ENCODE measurements at places on chromosomes 13 and 19.

DNA sequence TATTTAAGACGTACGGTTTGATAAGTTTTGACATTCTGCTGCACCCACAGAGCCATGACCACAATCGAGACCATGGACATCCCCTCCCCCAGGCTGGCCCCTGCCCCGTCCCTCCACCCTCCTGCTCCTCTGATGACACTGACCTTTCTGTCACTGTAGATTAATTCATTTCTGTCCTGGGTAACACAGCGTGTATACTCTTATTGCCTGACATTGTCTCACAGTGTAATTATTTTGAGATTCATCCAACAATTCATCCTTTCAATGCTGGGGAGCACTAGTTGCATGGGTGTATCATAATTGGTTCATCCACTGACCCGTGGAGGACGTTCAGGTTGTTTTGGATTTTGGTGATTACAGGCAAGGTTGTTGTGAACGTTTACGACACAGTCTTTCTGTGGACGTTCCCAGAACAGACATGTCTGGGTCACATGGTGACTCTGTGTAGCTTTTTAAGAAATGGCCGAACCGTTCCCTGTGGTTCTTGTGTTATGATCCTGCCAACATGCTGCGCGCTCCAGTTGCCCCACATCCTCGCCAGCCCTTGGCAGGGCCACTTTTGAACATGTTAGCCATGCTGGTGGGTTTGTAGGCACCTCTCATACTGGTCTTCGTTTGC lies 41.9 kb downstream of the C13orf46 start:
- DNase-seq: no peak

DNA sequence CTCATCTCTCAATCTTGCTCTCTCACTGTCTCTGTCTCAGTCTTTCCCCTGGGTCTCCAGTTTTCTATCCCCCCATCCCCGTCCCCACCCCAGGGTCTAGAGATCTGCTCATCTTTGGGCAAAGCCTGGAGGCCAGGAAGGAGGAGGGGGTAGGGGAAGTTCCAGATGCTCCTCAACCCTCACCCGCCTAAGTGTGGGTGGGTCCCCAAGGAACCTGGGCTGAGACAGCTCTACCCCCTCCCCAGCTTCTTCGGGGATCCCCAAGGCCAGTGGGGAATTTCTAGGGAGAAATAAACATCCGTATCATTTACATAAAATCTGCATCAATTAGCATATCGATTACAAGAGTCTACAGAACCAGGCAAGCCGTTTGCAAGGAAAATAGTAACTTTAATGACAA lies 31.8 kb upstream of the SEMA6B start:
- no peak for DNase-seq

DNA sequence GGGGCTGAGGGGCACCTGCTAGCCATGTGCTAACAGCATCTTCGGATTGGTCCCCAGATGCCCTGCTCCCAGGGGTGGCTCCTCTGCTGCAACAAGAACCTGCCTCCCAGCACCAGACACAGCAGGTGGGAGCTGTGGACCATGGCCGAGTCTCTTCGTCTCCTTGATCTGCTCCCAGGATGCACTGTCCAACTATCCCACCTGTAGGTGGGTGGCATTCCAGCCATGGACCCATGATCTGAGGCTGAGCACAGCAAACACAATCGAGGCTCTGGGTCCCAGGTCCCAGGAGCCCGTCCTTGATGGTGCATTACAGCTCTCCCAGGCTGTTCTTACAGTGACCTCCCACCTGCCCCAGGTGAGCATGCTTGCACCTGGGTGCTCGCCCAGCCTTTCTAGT lies 1.6 kb downstream of the ZNF837 start:
- no peak for DNase-seq

GRCh38 chr13:38399535-38399934 lies 49.9 kb downstream of the UFM1 start:
- no peak for DNase-seq

- no peak for DNase-seq
Measured at GRCh38 chr13:113788413-113789135, 29.5 kb downstream of the TMEM255B start.

DNA sequence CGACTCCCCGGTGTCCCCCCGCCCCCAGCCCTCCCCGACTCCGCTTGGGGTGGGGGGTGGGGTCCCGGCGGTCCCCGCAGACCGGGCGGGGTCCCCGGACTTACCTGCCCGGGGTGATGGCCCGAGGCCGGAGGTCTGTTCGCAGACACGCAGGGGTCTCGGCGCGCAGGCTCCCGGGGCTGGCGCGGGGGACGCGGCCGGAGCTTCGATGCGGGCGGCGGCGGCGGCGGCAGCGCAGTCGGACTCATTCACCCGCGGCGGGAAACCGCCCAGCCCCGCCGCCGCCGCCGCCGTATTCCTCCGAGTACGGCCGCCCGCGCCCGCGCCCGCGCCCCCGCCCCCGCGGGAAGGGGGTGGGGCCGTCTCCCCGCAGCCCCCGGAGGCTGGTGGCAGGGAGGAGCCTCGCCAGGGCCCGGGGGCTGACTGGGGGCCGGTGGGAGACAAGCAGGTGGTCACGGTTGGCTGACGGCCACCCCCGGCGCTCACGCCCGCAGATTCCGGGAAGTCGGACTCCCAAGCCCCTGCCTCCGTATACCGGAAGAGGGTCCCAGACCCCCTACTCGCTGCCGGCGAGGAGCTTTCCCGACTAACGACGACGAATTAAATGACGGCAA lies at the start of gene C2CD4C:
C2CD4C (minus strand) TSS at position 246 of the 614 bp plus-strand sequence. CDS start 786 bp downstream, outside the sequence.
- peak; percentile 26 for DNase-seq

DNA sequence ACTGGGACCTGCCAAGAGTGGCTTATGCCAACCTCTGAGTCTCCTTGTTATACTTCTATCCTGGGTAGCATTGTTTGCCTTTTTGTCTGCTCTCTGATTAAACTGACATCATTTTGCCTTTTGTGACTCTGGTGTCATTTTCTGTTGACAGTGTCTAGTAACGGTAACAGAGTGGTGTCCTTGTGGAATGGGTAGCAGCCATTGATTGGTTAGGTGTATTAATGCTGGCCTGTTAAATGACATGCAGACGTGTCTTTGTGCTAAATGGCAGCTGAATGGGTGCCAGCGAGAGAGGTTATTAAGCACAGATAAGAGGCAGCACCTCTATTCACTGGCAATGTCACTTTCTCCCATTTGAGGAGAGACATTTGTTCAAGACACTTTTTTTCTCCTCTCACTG lies 1289.4 kb downstream of the PCDH9 start:
- DNase-seq: no peak

- DNase-seq: no peak
Measured at GRCh38 chr19:6572217-6572616, 18.7 kb downstream of the CD70 start.

DNA sequence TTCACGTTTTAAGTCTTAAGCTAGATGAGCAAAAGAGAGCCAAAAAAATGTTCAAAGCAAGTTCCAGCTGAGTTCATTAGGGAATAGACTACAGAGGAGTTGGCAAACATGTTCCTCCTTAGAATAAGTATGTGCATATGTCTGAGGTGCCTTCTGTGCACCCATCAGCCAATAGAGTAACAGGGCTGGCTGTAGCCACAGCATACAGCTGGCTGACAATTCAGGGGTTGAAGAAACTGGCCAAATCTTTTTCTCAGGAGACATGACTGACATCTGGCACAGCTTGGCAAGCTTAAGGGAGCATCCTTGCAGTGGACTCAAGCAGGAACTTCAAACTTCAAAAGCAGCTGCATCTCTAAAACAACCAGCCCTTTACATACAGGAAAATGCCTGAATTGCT lies 414.8 kb upstream of the PCDH20 start:
- DNase-seq: no peak

DNA sequence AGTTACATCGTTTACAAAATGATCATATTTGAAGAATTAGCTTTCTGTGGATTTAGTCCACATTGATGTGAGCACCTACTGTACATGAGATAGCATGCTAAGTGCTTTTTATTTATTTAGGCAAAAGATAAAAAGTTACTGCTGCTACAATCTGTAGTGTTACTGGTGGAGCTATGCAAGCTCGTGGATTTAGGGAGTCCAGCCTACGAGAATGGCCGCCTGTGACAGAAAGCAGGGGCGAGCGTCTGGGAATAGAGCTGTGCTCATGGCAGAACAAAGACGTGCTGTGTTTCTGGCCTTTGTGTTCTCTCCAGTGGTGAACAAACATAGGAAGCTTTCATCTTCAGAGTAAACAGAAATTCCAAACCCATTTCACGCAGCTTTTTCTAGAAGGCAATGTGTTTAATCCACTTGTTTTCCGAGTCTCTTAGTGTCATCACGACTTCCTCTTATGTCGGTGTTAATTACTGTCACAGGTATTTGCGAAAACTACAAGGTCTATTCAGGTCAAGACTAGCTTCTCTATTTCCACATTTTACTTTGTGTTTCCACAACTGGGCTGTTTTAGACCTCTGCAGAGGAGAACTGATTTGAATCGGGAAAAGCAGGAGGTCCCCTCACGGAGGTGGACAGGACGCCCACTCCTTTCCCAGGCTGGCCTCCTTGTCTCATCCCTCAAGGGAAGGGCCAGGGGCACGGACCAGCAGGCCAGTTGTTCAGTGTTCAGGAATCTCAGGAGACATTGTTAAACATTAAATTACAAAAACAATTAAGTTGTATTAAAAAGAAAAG lies 67.3 kb downstream of the ATP11A start:
- DNase-seq: no peak

GRCh38 chr13:30735025-30735871 lies at the start of gene ALOX5AP:
Gene ALOX5AP, plus strand, starts transcription at chr13:30735543. Its CDS starts 63 bp downstream, at chr13:30735606.
- DNase-seq: no peak

GRCh38 chr13:34863360-34864135 lies 78.5 kb upstream of the NBEA start:
- DNase-seq: no peak

GRCh38 chr13:98742961-98743360 lies 9.5 kb downstream of the SLC15A1 start:
- no peak for DNase-seq

GRCh38 chr13:42001580-42001979 lies 40.7 kb upstream of the VWA8 start:
- no peak for DNase-seq

GRCh38 chr19:18906605-18907519 lies 10.9 kb upstream of the CERS1 start:
- DNase-seq: no peak

DNA sequence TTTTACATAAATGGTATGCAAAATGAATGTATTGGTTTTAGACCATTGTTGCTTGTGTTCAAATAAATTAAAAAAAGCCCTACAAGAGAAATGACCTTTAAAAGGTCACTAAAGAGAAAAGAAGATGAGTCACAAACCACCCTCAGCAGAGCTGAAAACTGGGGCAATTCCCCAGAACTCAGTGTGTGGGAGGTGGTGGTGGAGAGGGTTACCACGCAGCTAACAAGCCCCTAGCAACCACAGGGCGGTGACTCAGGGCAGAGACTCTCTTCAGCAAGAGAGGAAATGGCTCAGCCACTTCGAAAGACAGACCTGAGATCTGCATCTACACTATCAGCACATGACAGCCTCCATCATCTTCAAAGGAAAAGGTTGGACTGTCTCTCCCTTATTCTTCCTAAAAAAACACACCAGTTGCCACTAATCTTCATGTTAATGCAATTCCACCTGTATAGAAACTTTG lies 29.4 kb upstream of the NDFIP2 start:
- peak; percentile 26 for DNase-seq

DNA sequence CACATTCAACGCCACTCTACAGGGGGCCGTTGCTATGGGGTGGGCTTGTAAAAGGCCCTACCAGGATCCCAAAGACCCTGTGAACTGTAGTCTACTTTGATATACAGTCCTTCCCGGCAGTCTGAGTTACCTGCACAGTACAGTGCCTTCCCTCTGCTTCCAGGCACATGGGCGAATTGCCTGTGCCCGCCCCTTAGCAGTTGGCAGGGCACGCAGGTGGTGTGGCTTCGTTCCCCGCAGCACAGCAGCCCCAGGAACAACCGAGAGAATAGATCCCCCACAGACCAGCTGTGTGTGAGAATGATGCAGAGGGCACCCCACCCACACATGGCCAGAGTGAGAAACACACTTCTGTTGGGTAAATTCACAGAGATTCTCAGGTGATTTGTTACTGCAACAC lies 60.6 kb downstream of the MRPL57 start:
- DNase-seq: no peak

GRCh38 chr19:5542665-5543064 lies 25.1 kb downstream of the TINCR start:
- DNase-seq: no peak

DNA sequence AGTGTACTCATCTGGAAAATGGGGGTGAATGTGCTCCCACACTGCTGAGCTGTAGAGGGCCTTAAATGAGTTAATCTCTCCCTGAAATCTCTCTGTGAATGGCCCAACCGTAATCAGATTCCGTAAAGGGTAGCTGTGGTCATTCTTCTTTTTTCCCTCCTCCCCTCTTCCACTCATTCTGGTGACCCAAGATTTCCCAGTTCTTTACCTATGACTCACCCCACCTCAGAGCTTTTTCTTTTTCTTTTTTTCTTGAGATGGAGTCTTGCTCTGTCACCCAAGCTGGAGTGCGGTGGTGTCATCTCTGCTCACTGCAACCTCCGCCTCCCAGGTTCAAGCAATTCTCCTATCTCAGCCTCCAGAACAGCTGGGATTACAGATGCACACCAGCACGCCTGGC lies 33.3 kb upstream of the MUC16 start:
- DNase-seq: no peak

DNA sequence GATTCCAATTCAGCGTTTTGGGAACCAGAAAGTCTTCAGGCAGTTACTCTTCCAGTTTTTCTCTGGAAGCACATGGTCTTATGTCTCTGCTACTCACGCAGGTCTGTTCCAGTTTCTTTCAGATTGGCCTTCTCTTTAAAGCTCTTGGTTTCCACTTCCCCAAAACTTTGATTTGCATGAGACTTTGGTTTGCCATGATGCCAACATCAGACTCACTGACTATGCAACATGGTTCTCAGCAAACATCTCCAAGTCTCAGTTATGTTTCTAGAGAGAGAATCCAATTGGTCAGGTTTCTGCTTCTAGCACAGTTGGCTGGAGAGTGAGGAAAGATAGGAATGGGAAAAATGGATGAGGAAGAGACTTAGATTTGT lies 3.1 kb downstream of the AKAP11 start:
- DNase-seq: no peak

- no peak for DNase-seq
Measured at GRCh38 chr19:30355586-30355985, 16.6 kb upstream of the ZNF536 start.

GRCh38 chr13:111953546-111954178 lies 113.3 kb upstream of the SOX1 start:
- no peak for DNase-seq

DNA sequence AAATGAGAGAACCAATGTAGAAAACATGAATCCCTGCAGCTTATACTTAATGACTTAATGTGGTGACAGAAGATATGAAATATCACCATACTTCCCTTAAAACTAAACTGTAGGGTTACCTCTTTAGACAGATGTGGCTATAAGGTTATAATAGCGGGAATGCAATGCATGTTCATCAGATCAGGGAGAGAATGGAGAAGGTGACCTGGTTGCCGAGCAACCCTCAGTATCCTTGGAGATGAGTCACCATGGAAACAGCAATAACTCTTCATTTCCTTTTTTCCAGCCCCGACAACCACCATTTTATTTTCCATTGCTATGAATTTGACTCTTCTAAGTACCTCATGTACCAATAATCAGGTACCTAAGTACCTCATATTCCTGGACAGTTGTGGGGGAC lies 28.0 kb upstream of the ZNF835 start:
- no peak for DNase-seq

GRCh38 chr13:92255526-92255925 lies 857.1 kb downstream of the GPC5 start:
- no peak for DNase-seq

Measured in erythroblast (primary cell).